ENCODE measurements at places on chromosomes 2 and 18.

GRCh38 chr18:79402209-79402576 is 6.5 kb downstream of the NFATC1 start:
- DNase-seq, result no peak

GRCh38 chr2:105329561-105330495 is at the start of gene TGFBRAP1:
Gene TGFBRAP1, minus strand, starts transcription at chr2:105329735. Its CDS starts 21,434 bp downstream, at chr2:105308301.
- DNase-seq, result peak; percentile 35

DNA sequence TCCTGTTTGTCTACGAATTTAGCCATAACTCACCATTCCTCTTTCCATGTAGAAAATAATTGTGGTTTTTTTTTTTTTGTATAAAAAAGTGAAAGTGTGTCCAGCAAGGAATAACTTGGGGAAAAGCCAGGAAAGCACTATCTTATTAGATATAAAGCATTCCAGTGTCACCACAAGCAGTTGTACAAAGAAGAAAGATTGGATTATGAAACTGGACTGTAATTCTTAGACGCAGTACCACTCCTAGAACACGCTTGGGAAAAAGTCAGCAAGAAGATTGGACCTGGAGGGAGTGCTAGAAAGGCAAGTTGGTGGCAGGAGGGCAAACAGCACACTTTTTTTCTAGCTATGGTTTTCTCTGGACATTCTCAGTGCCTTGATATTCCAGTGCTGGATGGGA is 186.7 kb downstream of the PARD3B start:
- peak; percentile 91 for DNase-seq

GRCh38 chr2:172561270-172561669 is 5.4 kb downstream of the PDK1 start:
- peak; percentile 49 for DNase-seq

GRCh38 chr18:66676699-66677098 is 72.8 kb upstream of the CDH19 start:
- DNase-seq, result no peak

DNA sequence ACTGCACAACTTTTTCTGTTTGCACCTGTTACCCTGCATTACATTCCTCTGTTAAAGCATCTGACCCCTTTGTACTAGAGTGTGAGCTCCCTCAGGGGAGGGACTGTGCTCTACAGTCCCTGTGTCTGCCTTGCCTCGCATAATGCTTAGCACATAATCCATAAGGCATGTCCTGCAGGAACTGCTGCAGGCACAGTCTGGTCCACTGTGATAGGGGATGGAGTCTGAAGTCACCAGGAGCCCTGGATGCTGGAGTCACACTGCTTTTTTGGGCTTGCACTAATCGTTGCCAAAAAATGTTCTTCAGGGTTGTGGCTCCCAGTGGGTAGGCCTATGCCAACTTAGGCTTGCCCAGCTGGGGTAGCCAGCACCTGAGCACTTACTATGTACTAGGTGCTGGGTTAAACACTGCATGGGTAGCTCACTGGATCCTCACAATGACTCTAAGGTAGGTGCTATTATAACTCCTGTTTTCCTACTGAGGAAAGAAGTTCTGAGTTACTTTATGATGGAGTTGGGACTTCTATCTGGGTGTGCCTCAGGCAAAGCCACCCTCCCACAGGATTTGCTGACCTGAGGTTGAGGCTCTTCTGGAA is 33.3 kb downstream of the COPS7B start:
- DNase-seq, result no peak

- no peak for DNase-seq
These were observed 115.3 kb upstream of the RBBP8 start for GRCh38 chr18:22817844-22818243.

- DNase-seq, result peak; percentile 28
These were observed 34.0 kb upstream of the ITPRID2 start for GRCh38 chr2:181857483-181857882.

DNA sequence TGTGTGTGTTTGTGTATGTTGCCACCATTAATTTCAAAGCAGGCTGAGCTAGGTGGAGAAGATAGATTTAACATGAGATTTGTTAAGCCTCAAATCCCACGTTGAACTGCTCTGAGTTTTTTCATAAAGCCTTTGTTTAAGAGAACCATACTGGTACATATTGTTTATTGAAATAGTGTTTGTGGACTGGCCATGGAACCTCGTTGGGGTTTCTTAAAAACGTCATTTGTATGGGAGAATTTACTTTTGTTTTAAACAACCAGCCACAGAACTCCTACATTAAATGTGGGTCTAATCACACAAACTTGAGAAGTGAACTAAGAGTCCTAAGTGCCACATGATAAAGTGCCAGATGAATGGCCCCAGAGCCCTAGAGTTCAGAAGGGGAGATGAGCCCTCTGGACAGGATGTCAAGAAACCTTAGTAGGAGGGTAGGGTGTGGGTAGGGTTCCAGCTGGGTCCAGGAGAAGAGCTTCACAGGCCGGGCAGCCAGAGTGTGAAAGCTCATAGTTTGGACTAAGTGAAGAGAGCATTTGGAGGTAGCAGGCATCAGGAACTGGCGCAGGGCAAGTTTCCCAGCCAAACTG is 120.6 kb upstream of the EML6 start:
- no peak for DNase-seq

- DNase-seq, result peak; percentile 83
These were observed 1113.6 kb upstream of the PIK3C3 start for GRCh38 chr18:40841467-40841866.

GRCh38 chr2:238586931-238587775 is 160.4 kb downstream of the ASB1 start:
- no peak for DNase-seq

Data from amniotic epithelial cell (primary cell).